ENCODE measurements at places on chromosomes 6 and 20.

DNA sequence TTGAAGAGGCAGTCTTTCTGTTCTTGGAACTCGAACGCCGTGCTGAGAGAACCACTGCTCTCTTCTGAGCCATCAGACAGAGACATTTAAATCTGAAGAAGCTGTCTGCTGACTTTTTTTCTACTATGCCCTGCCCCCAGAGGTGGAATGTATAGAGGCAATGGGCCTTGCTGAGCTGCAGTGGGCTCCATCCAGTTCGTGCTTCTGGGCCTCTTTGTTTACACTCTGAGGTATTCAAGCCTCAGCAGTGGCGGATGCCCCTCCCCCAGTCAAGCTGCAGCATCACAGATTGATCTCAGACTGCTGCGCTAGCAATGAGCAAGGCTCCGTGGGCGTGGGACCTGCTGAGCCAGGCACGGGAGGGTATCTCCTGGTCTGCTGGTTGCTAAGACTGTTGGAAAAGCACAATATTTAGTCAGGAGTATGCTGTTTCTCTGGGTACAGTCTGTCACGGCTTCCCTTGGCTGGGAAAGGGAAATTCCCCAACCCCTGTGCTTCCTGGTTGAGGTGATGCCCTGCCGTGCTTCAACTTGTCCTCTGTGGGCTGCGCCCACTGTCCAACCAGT is 526.8 kb downstream of the CD109 start:
- DNase-seq = no peak

DNA sequence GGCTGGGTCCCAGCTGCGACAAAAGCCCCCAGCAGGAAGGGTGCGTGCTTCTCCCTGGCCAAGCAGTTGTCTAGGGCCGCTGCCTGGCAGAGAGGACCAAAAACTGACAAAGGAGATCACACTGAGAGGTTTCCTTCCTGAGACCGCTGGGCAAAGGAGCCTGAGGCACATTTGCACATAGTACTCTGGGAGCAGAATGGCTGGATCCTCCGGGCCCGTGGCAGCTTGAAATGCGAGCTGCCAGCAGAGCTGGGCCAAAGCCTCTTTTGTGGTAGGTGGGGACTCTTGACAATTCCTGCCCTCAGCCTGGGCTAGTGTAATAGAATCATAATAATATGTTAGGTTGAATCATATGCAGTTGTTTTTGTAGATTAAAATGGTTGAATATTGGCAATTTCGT is 33.1 kb upstream of the RNF8 start:
- no peak for DNase-seq

DNA sequence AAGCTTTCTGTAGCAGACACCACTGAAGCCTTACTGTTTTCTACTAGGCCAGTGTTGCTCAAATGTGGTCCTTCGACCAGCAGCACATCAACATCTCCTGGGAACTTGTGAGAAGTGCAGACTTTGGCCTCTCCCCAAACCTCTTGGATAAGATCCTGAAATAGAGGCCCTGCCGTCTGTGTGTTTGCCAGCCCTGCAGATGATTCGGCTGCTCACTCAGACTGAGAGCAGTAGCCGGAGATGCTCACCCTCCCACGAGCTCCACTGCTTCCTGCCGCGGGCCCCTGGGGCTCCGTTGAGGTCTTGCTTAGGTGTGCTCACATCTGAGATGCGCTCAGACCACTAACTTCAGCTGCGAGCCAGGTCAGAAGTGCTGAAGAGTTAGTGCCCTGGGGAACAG is 129.5 kb upstream of the SSTR4 start:
- no peak for DNase-seq

GRCh38 chr20:51089840-51090239 is 66.9 kb upstream of the KCNG1 start:
- DNase-seq = no peak

GRCh38 chr6:52739627-52740026 is 23.6 kb downstream of the GSTA2 start:
- DNase-seq = no peak

DNA sequence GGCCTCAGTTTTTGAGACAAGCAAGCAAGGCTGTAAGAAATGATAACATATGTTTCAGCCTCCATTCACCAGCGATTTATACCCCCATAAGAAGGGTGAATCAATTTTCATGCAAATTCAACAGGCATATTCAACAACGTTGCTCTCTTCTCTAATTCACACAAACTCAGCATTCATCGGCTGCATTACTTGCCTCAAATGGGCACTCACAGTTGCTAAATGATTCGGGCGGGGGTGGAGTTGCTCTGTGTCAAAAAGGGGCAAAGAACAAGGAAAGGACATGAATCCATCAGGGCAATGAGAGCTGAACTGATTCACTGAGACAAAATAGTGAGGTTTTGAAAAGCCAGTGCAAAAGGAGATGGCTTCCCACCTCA is 9.0 kb downstream of the MOXD1 start:
- no peak for DNase-seq

DNA sequence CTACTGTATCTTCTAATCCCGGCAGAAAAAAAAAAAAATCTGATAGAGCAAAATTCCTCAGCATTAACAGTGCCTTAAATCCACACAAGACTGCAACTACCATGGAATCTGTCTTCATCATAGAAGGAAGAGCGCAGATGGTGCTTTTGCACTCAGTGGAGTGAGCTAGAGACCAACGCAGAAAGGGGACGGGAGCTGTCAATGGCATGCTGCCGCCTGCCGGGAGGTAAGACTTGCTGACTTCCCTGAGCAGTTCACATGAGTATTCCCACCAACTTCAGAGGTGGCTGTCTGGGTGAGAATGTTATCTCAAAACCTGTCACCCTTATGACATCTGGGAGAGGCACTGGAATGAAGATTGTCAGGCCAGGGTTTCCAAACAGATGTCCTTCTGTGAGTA is 35.6 kb downstream of the DZANK1 start:
- DNase-seq = no peak

DNA sequence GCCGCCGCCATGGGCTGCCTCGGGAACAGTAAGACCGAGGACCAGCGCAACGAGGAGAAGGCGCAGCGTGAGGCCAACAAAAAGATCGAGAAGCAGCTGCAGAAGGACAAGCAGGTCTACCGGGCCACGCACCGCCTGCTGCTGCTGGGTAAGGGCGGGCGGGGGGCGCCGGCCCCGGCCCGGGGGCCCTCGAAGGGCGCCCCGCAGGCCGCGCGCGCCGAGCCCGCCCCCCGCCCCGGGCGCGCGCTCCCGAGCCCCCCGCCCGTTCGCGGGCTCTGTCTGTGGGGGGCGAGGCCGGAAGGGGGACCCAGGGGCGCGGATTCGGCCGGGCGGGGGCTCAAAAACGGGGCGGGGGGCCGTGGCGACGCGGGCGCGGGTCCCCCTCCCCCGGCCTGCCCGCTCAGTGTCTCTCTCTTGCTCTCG is 39.2 kb downstream of the GNAS start:
- peak; percentile 12 for DNase-seq

DNA sequence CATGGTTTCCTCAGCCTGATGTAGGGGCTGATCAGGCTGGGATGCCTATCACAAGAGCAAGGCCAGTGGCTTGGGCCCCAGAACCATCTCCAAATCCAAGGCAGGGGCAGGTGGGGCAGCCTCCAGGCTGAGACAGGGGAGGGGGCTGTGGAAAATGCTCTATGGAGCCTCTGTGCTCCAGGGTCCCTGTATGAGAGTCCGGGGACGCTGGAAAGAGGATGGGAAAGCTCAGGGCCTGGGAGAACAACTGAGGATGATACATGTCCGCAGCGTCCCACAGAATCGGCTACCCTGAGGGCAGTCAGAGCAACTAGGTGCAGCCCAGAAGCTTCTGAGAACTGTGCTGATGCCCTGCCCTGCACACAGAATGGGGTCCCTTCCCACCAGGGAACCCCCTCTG is 43.4 kb downstream of the CPXM1 start:
- no peak for DNase-seq

DNA sequence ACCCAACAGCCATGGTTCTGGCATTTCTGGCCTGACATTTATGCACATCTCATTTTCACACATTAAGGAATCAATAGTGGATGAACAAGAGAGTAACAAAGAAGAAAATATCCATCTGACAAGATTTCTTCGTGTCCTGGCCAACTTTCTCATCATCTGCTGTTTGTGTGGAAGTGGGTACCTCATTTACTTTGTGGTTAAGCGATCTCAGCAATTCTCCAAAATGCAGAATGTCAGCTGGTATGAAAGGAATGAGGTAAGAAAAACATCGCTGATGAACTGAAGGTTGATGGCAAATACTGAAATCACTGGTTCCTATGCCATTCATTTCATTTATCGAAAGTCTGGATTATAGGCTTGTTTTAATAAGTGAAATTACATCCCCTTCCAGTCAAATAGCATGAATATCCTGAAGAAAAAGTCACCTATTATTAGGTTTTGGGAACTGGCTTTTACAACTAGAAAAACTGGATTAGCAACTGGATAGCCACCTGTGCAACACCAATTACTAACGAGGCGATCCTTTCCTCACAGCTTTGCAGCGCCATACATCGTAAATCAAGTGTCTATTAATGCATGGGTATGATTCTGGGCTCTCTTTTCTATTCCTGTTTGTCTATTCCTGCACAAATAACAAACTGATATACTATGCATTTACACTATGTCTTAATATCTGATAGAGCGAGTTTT is 50.2 kb upstream of the NOP56 start:
- no peak for DNase-seq

DNA sequence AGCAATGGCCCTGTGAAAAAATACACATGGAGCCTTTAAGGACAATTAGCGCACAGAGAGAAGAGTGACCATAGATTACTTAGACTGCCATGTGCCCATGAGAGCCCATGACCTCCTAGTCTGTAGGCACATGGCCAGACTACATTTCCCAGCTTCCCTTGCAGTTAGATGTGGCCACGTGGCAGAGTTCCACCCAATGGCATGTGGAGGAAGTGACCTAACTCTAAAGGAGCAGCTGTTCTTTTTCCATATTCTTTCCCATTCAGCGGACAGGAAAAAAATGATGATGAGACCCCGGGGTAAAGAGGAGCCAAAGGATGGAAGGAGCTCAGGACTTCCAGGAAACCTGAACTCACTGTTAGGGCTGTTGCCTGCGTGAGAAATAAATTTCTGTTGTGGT is 116.6 kb downstream of the CBLN4 start:
- no peak for DNase-seq

- DNase-seq = no peak
Measured at GRCh38 chr6:109877028-109878004, 100.8 kb upstream of the GPR6 start.

- DNase-seq = no peak
Measured at GRCh38 chr6:143125864-143126573, 65.3 kb downstream of the AIG1 start.

GRCh38 chr6:165605182-165605875 is 57.7 kb downstream of the PDE10A start:
- DNase-seq = no peak
